GOT3 (cell line): ENCODE measurements at places on chromosomes 7 and 10.

DNA sequence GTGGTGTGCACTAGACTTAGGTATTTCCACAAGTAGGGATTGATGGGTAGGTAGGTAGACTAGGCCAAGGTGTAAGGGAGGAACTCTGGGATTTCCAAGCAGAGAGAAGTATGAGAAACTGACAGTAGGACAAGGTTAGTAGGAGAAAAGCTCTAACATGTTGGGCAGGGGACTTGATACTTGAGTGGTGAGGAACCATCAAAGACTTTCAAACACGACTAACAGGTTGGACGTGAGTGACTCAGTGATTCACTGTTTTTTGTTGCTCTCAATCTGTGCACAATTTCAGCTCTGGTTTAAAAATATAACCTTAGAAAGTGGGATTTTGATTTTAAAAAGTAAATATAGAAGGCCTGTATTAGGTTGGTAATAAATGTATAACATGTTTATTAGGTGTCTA, 44.4 kb downstream of the KLHDC10 start:
- no peak for DNase-seq

GRCh38 chr7:148783801-148784527, 85.3 kb downstream of the CUL1 start:
- DNase-seq, result no peak

- DNase-seq, result no peak
Observed at GRCh38 chr10:127880557-127880956, 12.2 kb downstream of the CLRN3 start.

GRCh38 chr7:100476903-100477870, 1.8 kb downstream of the TSC22D4 start:
- no peak for DNase-seq

- DNase-seq, result no peak
Observed at GRCh38 chr7:44284881-44285541, 40.4 kb downstream of the CAMK2B start.

DNA sequence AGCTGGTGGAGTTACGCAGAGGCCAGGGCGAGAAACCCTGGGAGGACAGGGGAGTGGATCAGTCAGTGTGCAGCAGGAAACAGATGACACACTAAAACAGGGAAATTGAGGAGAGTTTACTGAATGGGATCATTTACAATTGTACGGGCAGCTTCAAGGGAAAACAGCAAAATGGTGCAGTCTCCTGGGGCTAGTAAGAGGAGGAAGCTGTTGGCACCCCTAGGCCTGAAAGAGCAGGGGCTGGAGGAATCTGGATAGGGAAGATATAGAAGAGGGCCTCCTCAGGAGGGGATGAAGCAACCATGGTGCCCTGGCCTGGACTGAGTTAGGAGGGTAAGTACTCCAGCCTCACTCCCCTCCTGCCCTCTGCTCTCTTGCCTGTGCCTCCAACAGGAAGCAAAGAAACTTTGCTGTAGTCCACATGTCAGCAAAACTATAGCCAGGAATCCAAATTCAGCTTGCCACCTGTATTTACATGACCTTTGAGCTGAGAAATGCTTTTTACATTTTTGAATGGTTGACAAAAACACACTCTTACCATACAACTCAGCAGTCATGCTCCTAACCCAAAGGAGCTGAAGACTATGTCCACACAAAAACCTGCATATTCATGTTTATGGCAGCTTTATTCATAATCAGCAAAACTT, 52.3 kb upstream of the OPN4 start:
- no peak for DNase-seq

DNA sequence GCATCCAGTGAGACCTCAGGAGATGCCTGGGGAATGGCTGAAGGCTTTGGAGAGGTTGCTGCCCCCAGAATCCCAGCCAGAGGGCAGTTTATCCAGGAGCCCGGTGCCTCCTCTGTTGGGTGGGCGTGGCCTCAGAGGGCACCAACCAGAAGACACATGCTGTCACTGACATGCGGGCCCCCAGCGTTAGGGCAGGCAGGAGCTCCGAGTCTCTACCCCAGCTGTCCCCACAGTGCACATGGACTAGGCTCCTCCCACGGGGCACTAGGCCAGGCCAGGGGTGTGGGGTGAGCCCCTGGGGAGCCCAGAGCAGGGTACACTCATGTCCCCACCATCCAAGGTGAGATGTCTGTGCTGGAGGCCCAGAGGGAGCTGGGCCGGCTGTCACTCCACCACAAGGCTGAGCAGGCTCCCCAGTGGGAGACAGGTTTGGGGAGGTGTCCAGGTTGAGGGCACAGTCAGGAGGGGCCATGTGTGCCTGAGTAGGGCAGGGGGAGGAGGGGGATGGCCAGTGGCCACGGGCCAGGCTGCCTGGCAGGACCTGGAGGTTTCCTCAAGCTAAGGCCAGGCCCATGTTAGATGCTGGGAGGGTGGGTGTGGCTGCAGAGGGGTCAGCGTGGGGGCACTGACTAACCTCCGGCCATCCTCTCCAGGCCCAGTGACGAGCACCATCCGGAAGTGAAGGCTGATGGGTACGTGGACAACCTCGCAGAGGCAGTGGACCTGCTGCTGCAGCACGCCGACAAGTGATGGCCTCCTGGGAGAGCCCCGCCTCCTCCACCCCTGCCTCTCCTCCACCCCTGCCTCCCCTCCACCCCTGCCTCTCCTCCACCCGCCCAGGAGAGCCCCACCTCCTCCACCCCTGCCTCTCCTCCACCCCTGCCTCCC, 131.3 kb downstream of the FAM53B start:
- DNase-seq, result no peak

GRCh38 chr10:70505908-70506307, 27.3 kb downstream of the PALD1 start:
- no peak for DNase-seq

GRCh38 chr10:98925651-98926050, 310.0 kb downstream of the HPSE2 start:
- no peak for DNase-seq

GRCh38 chr7:25831831-25832411, 320.1 kb upstream of the NFE2L3 start:
- no peak for DNase-seq

DNA sequence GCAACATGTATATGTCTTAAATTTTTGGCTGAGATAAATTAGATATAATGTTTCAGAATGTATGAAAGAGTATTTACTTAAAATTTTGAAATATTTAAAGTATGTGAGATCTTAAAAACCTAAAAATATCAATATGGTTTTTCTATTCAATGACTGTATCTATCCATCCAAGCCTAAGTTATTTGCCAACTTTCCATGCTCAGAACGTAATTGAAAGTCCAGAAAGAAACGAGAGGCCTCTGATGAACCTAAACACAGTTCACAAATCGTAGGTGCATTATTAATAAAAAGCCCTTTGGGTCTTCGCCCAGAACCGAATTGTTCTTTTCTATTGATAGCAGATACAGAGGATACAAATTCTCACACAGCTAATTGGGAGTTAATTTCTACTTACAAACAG, 6.5 kb downstream of the SVIL start:
- no peak for DNase-seq

- no peak for DNase-seq
Observed at GRCh38 chr7:138835087-138835486, 37.1 kb upstream of the ATP6V0A4 start.

DNA sequence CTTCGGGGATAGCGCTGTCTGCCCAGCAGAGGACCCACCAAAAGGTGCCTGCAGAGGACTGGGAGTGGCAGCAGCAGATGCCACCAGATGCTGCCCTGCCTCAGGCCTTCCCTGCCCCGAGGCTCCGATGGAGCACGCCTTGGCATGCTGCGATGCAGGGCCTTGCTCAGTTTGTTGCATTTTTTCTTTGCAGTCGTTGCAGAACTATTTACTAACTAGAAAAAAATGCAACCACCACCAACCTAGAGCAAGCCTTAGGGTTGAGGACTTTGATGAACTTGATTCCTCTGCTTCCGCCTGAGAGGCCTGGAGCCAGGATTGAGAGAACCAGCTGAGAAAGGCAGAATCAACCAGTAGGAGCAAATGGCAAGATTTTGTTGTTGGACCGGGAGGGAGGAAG, 585.6 kb upstream of the MKI67 start:
- no peak for DNase-seq

DNA sequence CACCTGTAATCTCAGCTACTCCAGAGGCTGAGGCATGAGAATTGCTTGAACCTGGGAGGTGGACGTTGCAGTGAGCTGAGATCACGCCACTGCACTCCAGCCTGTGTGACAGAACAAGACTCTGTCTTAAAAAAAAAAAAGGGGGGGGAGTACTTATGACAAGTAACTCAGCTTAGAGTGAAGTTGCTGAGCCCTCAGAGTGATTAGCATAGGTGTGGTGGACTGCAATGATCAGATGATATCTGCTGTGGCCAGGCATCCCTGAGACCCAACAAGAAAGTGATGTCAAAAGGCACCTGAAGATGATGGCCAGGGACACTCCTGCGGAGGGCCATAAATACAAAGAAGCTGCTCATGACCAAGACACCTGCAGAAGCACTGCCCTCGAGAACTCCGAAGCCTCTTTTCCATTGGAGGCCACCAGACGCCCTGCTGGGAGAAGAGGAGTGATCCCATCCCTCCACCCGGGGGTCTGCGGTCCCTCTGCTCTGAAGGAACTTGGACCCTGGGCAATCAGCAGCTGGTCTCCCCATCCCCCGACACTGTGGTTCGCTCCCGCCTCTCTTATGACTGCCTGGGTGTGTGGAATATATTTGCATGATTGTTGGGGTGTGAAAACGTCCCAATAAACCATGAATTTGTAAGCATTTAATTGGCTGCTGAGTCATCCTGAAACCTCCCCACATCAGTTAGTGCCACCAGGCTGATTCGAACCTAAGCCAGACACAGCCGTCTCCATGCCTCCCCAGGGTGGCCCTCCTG, 46.0 kb downstream of the RASGEF1A start:
- DNase-seq, result no peak

DNA sequence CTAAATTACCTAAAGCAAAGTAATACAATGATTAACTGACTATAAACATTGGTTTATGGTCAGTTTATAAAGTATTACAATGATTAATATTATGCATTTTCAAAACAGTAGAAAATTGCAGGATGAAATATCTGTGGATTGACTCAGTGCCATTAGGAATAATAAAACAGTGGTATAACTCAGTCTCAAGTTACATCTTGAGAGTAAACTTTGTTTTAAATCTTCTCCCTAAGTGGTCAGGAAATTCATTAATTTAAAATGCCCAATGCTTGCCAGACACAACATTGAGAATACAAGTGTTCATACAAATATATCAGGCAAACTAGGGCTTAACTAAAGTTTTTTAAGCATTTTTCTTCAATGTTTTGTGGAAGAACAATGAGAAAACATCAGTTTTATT, 257.8 kb downstream of the ETV1 start:
- DNase-seq, result no peak

GRCh38 chr10:73785721-73786511, 510 bp downstream of the ZSWIM8 start:
- DNase-seq, result no peak

GRCh38 chr10:94963901-94964300, 25.4 kb downstream of the CYP2C9 start:
- DNase-seq, result no peak

DNA sequence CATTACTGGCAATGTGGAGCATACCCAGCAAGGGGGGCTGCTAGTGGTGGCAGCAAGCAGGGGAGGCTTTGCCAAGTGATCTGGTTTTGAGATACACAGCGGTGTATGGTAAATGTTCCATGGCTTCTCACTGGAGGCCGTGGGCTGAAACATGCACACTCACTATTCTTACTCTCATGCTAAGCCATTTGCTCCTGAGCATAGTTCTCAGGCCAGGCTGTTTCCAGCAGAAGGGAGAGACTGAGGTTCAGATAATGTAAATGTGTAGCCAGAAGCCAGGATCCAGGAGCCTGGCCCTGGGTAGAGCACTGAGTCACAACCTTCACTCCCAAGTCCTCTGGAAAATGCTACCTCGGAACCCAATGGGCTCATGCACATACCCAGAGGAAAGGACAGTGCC, 757.9 kb downstream of the GRID1 start:
- DNase-seq, result no peak

DNA sequence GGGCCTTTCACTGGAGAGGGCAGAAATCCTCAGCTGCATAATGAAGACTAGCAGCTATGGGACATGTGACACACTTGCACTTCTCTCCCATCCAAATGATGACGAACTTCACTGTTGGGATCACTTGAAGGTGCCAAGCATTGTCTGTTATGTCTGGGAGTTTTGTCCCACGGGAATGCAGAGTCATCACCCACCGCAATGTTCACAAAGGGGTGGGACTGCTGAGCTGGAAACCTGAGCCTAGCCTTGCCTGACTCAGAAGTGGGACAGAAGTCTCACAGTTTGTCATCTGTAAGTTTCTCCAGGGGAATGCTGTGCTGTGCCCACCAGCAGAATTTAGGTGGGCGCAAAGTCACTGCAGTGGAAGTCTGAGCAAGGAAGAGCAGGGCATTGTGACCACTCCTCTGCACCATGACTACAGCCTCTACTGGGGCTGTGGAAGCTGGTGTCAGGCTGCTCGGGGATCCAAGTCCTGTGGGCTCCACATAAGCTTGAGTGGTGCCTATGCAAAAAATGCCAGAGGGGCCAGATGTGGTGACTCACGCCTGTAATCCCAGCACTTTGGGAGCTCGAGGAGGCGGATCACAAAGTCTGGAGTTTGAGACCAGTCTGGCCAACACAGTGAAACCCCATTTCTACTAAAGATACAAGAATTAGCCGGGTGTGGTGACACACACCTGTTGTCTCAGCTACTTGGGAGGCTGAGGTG, 472.0 kb upstream of the CNTNAP2 start:
- no peak for DNase-seq

DNA sequence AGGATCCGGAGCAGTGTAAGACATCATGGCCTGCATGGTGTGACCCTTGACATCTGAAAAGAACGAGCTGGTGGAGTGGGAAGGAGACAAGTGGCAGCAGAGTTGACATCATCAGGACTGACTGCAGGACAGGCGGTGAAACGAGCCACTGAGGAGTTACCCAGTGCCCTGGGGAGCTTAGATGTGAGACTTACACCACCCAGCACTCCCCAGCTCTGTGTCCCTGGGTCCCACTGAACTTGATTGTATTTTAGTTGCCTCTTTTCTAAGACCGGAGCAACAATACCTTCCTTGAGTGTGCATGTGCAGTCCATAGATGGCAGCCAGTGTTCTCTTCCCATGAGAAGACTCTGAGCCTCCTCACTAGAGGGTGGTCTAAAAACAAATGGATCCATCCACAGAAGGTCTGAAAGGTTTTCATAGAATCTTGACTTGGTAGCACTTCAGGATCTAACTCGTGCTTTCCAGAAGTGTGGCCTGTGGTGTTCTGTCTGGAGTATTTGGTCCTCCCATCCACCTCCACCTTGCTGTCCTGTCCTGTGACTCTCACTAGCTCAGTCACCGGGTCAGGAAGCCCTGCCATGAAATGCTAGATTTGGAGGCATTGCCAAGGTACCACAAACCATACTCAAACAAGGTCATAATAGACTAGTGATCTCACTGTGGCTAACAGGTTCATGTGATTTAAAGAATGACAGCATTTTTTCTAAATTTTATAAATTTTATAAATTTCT, 59.0 kb downstream of the IKZF1 start:
- DNase-seq, result no peak

GRCh38 chr10:52923520-52923919, 150.9 kb upstream of the MBL2 start:
- no peak for DNase-seq

DNA sequence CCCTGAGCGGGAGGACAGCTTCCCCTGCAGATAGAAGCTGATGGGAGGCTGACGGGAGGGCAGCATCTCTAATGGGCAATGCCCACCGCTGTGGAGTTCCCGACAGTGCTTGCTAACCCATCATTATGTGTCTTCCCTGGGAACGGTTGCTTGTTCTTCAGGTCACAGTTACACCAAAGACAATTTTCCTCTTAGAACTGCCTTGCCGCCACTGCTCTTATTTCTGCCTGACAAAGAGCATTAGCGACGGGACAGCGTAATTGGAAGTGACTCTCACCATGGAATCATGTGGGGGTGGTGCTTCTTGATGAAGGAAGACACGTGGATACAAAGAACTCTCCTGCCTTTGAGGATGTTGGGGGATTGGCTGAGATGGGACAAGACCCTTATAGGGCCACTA, 81.3 kb upstream of the NPS start:
- DNase-seq, result no peak
